ENCODE measurements at places on chromosomes 1 and 21.

- DNase-seq: no peak
These were observed 83.5 kb upstream of the HIVEP3 start for GRCh38 chr1:42002220-42002619.

DNA sequence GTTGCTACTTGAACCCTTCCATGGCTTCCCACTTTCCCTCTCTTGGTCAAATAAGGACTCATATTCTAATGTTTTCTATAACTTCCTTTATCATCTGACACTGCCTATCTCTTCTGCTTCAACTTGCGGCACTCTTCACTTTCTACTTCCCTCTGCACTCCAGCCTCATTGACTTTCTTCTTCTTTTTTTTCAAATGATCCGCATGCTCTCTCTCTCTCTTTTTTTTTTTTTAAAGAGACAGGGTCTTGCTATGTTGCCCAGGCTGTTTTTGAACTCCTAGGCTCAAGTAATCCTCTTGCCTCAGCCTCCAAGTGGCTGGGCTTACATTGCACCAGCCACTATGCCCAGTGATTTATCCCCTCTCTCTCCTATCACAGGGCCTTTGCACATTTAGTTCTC, 7.3 kb upstream of the IL10 start:
- no peak for DNase-seq

GRCh38 chr1:154198756-154199562, 7.1 kb upstream of the TPM3 start:
- DNase-seq: peak; percentile 52

DNA sequence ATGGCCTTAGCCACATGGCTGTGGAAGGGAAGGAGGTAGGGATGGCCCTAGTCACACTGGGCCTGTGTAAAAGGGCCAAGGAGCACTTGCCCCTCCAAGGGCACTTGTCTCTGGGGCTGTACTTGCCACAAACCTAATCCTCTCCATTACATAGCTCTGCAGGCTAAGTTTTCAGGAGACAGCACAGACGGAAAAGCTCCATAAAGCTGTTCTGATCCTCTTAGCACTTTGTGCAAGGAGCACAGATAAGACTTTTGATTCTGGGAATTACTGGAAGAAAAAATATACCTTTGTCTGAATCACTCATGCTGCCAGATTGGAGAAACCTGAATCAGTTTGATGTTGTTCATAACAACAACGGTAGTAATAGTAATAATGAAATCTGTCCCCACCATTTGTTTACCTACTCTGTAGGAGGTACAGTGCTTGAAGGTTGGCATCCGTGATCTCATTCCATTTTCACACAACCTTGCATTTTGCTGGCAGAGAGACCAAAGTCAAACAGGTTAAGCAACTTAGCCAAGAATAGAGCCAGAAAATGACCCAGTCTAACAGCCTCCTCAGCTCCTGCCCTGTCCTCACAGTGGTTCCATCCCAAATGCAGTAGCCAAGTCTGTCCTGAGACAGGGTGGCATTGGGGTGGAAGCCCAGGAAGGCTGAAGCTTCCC, 207.1 kb downstream of the ROR1 start:
- no peak for DNase-seq

GRCh38 chr1:23792151-23792945, 1.4 kb downstream of the LYPLA2 start:
- DNase-seq: no peak

DNA sequence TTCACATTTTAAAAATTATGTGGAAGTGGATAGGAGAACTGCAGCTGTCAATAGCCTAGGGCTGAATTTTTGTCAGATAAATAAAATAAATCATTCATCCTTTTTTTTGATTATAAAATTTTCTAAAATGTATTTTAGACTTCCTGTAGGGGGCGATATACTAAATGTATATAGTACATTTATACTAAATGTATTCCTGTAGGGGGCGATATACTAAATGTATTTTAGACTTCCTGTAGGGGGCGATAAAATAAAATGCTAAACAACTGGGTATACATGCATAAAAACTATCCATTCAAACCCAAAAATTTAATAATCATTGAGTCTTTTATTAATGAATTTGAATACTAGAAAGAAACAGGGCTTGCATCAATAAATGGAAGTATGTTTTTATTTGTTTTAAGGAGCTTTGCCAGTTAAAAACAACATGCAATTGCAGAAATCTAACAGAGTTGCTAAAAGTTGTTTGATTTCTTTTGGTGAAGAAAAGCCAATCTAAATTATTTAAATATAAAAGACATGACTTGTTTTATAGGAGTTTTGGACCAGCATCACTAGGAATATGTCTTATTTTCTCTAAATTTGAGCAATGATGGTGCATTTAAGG, 31.4 kb downstream of the CLCA1 start:
- no peak for DNase-seq

DNA sequence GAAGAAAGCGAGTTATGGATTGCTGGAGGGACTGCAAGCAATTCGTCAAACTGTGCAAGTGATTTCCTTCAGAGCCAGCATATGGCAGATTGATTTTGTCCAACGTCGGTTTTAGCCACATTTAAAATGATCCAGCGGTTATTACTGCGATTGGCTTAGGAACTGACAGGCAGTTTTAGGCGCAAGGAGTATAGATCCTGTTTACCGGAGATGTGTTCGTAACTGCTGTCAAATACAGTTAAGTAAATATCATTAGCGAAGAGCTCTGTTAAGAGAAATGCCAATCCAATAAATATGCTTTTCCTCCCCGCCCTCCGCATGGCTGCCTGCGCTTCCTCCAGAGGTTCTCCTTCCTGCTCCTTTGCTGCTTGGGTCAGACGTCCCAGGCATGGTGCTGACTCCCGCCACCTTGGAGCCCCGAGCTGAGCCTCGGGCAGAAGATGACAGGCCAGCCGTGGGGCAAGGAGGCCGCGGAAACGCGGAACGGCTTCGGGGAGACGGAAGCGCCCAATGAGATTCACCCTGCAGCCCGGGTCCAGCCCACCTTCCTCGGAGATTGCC, 9.4 kb upstream of the BARHL2 start:
- no peak for DNase-seq

- DNase-seq: no peak
These were observed 149.1 kb upstream of the USP24 start for GRCh38 chr1:55364216-55364615.

- DNase-seq: no peak
These were observed 8.9 kb upstream of the LGALS8 start for GRCh38 chr1:236514703-236515442.

DNA sequence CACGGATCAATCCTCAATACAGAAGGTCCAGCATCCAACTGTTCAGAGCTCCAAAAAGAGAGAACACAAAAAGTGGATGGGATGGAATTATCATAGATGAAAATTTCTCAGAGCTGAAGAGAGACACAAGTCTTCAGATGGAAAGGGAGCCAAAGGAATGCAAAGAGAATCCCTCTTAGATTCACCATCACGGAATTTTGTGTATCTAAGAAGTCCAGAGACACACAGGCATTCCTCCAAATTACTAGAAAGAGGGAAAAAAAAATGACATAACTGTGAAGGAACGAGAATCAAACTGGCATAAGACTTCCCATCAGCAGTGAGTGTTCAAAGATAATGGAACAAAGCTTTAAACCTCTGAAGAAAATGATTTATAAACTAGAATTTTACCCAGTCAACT, 101.2 kb downstream of the ZSCAN20 start:
- DNase-seq: no peak

DNA sequence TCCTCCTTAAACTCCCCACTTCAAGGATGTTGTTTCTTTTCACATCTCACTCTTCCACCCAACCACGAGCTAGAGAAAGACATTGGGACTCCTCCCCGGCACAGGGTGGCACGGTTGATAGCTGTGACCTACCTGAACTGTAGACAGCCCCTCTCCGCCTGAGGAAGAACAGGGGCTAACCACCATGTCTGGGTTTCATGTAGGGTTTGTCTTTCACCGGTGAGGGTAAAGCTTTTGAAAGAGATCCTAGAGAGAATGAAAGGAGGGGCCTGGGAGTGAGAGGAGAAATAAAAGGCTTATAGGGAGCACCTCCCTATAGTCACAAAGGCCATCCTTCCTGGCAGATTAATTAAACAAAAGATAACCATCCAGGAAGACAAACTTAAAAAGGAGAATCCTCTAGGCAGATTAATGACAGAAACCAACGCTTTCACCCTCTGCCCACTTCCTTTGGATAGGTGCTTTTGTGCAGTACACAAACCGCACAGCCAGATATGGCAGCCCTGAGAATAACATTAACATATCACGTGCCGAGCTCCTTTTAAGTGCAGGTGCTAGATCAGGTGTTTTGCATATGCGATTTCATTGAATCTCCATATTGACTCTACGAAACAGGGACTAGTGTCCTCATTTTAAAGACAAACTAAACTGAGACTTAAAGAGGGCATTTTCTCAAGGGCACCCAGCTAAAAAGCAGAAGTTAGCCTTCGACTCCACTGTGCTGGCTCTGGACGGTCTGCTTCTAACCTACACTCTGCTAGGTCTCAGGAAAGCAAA, 178.1 kb upstream of the RUNX1 start:
- DNase-seq: peak; percentile 45

- DNase-seq: no peak
These were observed 22.9 kb downstream of the MEF2D start for GRCh38 chr1:156477526-156478249.

- DNase-seq: no peak
These were observed 82.0 kb downstream of the LRRC53 start for GRCh38 chr1:74430342-74430934.

- DNase-seq: no peak
These were observed 48.7 kb downstream of the NENF start for GRCh38 chr1:212481438-212481767.

DNA sequence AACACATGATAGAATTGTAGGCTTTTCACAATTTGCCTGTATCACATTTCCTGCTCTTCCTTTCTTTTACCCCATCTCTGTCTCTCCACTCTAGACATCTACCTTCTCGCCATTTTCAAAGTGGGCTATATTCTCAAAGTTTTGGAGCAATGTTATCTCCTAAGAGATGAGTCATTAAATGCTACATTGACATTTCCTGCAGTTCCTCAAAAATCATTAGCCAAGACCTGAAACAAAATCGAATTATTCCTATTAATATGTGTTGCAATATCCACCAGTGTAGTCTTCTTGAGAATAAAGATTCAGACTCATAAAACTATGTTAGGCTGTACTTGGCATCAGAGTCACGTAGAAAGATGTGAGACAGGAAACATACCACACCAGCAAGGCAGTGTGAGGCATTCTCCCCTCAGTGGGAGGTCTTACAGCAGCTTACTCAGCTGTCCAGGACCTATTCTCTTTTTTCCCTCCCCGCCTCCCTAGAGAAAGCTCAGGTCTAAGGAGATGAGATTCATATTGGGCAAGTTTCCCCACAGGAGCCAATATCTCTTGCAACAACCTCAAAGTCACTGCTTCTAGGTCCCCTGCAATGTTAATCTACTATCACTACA, 38.8 kb downstream of the FRRS1 start:
- no peak for DNase-seq

GRCh38 chr1:168672278-168672677, 56.7 kb downstream of the DPT start:
- no peak for DNase-seq

DNA sequence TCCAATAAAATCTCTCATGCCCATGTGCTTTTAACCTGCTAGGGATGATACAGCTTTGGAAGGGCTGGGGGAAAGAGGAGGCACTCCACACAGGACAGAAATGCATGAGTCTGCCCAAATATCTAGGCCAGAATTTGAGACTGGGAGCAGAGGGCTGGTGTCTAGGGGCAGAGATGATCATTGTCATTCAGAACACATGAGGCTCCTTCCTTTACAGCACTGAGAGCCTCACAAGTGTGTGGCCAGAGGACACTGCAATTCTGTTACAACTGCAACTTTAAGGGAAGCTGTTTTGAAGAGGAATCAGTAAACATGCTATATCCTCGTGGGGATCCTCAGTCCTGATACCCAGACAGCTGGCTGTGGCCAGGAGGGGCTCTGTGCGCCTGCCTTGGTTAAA, 541.3 kb downstream of the OMA1 start:
- DNase-seq: no peak

- no peak for DNase-seq
These were observed 11.6 kb downstream of the PEF1 start for GRCh38 chr1:31633117-31633516.

- DNase-seq: no peak
These were observed 1431.1 kb downstream of the AMY1C start for GRCh38 chr1:105180789-105181188.

- no peak for DNase-seq
These were observed 218.0 kb downstream of the DENND1B start for GRCh38 chr1:197557302-197557701.

DNA sequence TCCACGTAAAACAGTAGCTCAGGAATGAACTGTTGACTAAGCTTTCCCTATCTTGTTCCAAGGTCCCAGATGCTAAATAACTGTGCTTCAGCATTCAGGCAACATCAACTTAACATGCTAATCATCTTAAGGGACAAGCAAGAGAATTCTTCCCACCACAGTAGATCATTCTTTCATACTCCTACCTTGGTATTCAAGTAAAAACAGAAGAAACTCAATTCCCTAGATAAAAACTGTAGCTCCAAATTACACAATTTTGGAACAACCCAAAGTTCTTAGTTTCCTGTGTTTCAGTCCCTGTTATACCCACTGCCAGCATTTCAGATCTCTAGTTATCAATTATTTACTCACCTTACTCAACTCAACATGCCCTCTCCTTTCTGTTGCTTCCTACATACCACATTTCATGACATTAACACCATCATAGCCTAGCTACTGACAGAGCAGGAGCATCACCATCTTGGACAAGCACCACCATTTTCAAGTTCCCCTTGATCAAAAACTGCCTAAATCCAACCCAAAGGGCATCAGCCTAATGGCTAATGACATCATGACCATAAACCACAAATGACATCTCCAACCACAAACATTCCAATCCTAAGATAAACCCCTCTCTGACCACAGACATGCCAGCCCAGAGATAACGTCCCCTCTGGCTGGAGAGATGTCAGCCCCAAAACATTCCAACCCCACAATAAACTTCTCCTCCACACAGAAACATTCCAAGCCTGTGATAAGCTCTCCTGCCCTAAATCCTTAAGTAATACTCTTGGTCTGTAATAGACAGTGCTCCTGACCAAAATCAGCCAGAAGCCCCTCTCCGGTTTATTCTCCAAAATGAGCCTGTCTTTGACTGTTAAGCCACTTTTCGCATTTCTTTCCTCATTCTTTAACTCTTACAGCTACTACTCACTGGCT, 191.2 kb downstream of the RERE start:
- no peak for DNase-seq

DNA sequence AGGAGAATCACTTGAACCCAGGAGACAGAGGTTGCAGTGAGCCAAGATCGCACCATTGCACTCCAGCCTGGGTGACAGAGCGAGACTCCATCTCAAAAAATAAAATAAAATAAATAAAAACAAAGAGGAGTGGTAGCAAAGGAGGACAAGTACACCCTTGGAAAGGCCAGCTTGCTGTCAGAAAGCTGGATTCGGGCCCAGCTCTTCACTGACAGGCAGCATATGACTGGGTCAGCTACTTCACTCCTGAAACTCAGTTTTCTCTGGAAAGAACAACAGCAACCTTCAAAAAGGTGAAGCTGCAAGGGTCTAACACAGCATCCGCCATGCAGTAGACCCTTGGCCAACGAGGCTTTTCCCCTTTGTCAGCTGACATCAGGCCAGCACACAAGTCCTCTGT, 156.0 kb upstream of the TIAM1 start:
- DNase-seq: no peak

- DNase-seq: no peak
These were observed 1.0 kb downstream of the CRB1 start for GRCh38 chr1:197269053-197269452.

GRCh38 chr1:43914576-43915525, 18.8 kb upstream of the ARTN start:
- no peak for DNase-seq

- DNase-seq: peak; percentile 40
These were observed 49.3 kb downstream of the CD34 start for GRCh38 chr1:207861442-207862177.

- DNase-seq: no peak
These were observed 103.1 kb downstream of the GALNT2 start for GRCh38 chr1:230170153-230170547.

Data from effector memory CD8-positive, alpha-beta T cell (primary cell).